ENCODE measurements at places on chromosomes 4 and X.
A peak's percentile ranks its signal among the peaks of the same experiment; 100 is the strongest.

- no peak for DNase-seq
Observed at GRCh38 chr4:153014460-153014859, 78.3 kb downstream of the FHDC1 start.

- DNase-seq = no peak
Observed at GRCh38 chr4:121253961-121254360, 89.8 kb upstream of the TNIP3 start.

GRCh38 chr4:130542953-130543352, 1447.0 kb downstream of the C4orf33 start:
- DNase-seq = no peak

DNA sequence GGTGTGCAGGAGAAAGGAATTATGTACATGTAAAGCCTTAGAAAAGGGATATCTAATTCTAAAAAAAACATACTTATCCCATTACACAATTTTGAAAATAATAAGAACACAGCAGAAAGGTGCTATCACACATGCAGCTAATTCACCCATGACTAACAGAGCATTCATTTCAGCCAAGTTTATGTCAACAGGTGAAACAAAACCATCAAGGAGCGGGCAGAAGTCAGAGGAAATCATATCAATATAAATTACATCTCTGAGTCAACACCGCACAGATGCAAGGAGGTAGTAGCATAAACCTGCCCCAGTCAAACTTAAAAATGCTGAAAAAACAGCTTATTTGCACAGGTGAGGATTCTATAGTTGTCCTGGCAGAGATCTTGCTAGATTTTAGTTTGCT, 197.9 kb downstream of the PRDM5 start:
- DNase-seq = peak; percentile 75

DNA sequence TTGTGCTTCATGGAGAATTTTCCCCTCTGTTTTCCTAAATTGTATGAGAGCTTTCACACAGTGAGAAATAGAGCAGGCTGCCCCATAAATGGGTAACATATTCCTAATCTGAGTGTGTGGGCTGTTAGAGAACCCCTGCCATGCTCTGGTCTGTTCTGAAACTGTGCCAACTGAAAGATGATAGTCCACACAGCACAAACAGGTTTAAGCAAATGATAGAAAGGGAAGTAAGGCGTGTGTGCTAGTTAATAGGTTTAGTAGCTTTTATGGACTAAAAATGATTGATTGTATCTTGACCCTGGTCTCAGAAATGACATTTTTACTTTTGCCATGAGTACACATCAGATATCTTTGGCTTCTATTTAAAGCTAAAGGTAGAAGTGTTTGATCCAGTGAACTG, 106.2 kb downstream of the PRRG1 start:
- DNase-seq = no peak

GRCh38 chrX:40434947-40435346, 145.8 kb upstream of the ATP6AP2 start:
- no peak for DNase-seq

GRCh38 chr4:98430708-98431403, 169.7 kb downstream of the RAP1GDS1 start:
- DNase-seq = no peak

DNA sequence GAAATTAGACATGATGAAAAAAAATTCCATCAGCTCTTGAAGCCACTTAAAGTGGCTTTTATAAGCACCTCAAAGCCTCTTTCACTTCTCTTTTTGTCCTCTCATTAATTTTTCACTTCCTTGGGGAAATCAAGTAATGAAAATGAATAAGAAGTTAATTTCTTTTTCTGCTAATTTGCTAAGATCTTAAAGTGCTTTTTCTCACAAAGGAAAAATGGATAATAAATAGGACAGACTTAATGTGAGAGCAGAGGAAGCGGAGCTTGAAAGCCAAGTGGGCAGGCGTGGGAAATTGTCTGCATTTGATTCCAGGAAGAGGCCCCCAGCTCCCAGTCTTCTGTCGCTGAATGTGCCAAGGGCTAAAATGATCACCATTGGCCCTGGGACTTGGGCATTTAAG, 28.6 kb downstream of the CDS1 start:
- no peak for DNase-seq

- no peak for DNase-seq
Observed at GRCh38 chrX:14819769-14820168, 53.1 kb downstream of the FANCB start.

DNA sequence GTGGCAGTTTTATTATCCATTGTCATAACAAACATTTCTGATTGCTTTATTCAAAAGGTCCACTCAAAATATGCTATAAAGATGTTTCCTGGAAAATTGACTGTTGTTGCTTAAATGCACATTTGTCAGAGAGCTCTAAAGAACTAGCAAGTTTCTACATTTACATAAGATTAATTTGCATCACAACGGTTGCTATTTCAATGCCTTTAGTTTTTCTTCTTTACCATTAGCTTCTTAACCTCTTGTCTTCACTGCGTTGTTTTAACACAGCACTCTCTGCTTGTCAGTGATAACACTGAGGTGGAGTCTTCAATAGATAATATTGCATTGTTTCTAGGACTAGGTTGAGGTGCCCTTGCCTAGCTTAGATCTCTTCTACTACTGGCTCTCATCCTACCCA, 76.7 kb upstream of the GALNT7 start:
- DNase-seq = no peak

DNA sequence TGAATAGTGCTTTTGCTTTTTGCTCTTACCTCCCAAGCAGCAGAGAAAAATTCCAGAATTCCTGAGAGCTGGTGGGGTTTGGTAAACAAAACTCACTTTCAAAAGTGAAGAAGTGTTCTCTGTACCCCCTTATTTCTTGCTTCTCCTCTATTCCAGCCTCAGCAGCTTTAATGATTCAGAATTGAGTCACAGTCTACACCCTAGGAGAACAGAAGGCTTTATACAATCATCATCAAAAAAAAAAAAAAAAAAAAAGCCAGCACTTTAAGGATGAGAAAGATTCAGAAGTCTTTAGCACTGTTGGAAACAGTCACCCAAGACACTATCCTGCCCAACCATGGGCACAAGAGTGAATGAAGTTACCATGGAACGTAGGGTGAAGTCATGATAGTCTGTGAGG, 1583.1 kb upstream of the PCDH10 start:
- DNase-seq = no peak

DNA sequence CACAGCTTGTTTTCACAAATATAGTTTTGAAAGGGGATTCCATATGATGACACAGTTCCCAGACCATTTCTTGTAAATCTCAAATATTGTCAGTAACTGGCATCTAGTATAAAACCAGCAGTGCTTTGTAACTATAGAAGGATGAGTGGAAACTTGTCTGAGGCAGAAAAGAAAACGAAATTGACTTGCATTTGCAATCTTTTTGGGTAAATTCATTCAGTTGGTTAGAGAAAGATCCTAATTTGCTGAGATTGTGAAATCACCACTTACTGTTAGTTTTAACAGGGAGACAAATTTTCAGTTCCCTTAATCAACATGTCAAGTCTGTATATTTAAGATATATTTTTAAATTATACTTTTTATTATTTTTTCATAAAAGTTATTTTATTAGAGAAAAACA, 71.5 kb upstream of the VEGFC start:
- no peak for DNase-seq

- no peak for DNase-seq
Observed at GRCh38 chrX:132955690-132956089, 2.7 kb downstream of the HS6ST2 start.

GRCh38 chr4:168621806-168622589, 125.1 kb downstream of the PALLD start:
- no peak for DNase-seq

GRCh38 chr4:102399021-102399420, 53.7 kb upstream of the SLC39A8 start:
- DNase-seq = no peak

Measured in NCI-H1930 (cell line).